Stimulated activated CD8-positive, alpha-beta memory T cell treated with anti-CD3 and anti-CD28 coated beads, Interleukin-4, amount 100 ng/mL, for 4 hours (primary cell): ENCODE measurements at places on chromosomes 11 and 22.

GRCh38 chr11:115709297-115709696 is 205.1 kb upstream of the CADM1 start:
- no peak for DNase-seq

DNA sequence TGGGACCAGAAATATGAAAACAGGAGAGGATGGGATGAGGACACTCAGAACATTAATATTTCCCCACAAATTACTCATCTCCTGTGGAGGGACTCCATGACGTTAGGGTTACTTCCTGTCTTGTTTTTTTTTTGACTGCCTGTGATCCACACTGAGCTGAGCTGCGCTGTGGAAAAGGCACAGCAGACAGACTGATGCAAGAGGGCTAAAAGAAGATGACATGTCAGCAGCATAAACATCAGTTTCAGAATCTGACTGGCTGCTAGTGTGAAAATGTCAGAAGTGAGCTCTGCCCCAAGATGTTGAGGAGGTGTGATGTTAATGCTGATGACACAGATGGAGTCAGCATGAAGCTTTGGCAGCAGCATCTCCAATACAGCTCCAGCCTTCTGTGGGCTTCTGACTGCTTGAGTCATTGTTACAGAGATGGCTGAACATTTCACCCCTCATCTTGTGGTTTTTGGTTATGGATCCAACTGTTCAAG is 286.8 kb downstream of the BLID start:
- DNase-seq: no peak

- no peak for DNase-seq
Measured at GRCh38 chr11:117299351-117300282, 8.5 kb downstream of the BACE1-AS start.

DNA sequence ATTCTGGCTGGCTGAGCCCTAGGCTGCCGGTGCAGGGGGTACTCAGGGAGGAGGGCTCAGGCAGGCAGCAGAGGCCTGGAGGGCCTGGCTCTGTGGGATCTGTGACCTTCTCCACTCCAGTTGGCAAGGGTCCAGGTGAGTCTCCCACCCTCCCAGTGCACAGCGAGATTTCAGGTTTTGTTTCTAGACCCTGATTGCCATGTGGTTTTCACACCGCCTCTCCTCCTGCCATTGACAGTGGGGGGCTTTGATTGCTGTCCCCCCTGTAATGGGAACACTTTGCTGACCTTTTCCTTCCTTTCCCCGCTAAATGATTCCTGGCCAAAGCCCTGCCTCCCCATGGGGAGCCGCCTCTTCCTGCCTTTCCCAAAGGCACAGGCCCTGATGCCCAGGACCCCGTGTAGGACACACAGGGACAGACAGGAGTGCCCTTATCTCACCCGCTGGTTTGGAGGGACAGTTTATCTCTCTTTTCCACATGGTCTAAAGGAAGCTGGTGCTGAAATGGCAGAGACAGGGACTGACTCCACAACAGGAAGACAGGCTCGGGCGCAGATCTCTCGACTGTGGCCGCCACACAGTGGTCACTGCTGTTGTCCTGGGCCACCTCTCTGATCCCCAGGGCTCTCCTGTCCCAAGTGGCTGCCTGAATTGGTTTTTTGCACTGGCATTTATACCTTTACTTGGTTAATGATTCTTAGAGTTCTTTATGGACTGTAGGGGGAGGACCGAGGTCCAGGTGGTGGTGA is 43.4 kb downstream of the BCR start:
- DNase-seq: no peak

DNA sequence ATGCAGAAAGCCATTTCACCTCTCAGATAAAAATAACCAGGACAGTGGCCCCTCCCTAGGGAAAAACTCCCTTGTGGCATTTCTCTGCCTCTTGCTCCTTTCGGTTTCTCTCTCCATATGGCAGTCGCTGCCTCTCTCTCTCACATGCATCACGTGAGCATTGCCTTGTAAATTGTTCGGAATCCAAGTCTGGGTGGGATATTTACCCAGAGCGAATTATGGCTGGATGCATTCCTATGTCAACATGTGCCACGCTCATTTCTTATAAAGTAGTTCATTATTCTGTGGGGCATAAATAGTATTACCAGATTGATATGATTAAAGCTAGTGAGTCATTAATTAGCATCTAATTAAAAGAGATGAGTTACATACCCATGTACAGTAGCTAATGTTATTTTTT is 392.9 kb downstream of the INSC start:
- no peak for DNase-seq

DNA sequence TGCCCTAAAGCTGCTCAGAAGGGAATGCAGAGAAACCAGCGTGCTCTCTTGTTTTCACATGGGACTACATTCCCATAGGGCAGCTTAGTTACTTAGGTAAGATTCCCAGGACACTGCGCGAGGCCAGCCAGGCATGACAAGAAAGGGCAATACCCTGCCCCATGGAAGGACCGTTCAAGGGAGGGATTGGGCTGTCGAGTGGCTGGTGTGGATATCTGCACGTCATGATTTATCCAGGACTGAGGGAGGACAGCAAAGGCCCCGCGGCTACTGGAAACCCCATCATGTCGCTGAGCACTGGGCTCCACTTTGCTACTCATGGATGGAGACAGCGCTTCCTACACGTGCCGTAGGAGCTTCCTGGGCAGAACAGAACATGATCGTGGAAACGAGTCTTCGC is 169.4 kb downstream of the OPCML start:
- DNase-seq: no peak

GRCh38 chr22:34917239-34917638 is 148.7 kb upstream of the ISX start:
- DNase-seq: no peak
